ENCODE measurements at places on chromosomes 11 and 22. TPM values are rescaled to one million over a fixed set of nuclear protein-coding genes. Genes with fewer than 3 reads are reported as not detected.
A peak's percentile ranks its signal among the peaks of the same experiment; 100 is the strongest.

GRCh38 chr22:30238136-30238535 is 8.4 kb downstream of the LIF start:
- DNase-seq = no peak

- no peak for DNase-seq
These were observed 6.3 kb downstream of the KCNJ1 start for GRCh38 chr11:128860571-128861361.

GRCh38 chr22:42549331-42550060 is 4.3 kb upstream of the SERHL2 start:
- DNase-seq = no peak

- DNase-seq = no peak
These were observed 884.7 kb downstream of the BRD1 start for GRCh38 chr22:48942698-48943566.

DNA sequence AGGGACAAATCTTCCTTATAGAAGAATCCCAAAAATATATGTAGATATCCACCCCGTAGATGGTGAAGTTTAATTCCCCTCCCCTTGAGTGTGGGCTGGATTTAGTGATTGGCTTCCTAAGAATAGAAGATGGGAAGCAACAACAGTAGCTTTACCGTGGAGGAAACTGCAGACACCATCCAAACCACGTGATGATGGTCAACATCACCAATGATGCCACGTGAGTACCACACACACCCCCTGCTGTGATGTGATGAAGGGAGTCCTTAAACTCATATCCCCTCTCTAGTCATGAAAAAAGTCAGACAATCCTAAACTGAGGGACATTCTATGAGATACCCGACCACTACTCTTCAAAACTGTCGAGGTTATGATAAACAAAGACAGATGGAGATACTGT is 76.4 kb upstream of the SLC22A12 start:
- DNase-seq = no peak

- DNase-seq = no peak
These were observed 16.6 kb upstream of the EFCAB6 start for GRCh38 chr22:43828725-43828997.

DNA sequence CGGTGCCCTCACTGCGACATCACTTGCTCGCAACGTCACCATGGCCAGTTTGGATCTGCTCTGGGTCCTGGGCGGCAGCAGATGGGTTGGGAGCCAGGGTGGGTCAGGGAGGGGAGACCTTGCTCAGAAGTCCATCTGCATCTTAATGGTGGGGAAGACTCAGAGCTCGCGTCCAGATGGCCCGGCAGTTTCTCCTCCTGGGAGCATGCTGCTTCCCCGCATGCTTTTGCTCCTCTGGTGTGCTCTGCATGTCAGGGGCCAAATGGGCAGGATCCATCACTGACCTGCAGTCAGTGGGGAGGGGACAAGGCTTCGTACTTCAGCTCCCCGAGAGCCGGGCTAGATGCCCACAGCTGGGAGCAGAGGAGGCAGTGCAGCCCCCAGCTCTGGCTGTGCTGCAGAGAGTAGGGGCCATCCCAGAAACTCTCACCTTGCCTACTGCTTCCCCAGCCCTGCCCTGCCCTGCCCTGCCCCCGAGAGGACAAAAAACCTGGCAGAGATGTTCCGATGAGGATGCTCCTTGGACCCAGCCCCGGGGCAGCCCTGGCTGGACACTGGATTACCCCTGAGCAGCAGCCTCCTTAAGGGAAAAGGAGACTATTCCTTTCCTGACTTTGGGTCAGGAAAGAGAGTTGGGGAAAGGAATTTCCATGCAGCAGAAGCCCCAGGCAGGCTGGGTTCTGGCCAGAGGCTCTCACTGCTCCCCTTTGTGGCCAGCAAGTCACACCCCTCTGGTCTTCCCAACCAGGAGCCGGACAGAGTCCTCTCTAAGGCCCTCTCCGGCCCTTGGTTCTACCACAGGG is 149.9 kb downstream of the PKNOX2 start:
- no peak for DNase-seq

DNA sequence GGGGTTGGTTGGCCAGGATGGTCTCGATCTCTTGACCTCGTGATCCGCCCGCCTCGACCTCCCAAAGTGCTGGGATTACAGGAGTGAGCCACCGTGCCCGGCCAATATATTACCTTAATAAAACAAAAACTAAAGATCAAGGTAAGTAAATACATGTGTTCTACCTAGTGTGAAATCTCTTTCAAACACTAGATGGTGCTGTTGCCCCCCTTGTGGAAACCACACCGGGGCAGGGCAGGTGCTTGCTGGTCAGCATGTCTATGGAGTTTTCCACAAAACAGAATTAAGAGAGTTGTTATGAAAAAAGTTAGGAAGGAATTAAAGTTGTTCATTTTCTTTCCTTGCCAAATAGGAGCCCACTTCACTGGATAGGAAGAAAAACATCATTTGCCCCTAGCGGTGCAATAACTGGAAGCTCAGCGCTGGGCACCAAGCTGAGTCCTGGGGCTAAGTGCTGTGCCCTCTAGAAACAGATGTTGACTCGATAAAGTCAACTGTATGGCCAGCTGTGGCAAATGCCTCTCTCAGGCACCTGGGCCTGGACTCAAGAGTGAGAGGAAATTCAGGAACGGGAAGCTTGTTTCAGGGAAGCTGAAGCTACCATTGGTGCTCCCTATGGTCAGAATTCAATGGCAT is 6.3 kb upstream of the KCNJ5 start:
- peak; percentile 72 for DNase-seq

NPAS4 gene
- 0.27 TPM for total RNA-seq

C11orf87 gene
- total RNA-seq = not detected

UBQLNL gene
- 0.25 TPM for total RNA-seq
